Stimulated activated CD4-positive, alpha-beta T cell treated with anti-CD3 and anti-CD28 coated beads, Interleukin-1b, Interleukin-23, amount 100 ng/mL, for 4 hours (primary cell): ENCODE measurements at places on chromosomes 4 and X.

GRCh38 chr4:81527115-81527514 is 55.4 kb upstream of the RASGEF1B start:
- DNase-seq = no peak

- no peak for DNase-seq
Measured at GRCh38 chr4:8323947-8324555, 54.5 kb downstream of the HTRA3 start.

DNA sequence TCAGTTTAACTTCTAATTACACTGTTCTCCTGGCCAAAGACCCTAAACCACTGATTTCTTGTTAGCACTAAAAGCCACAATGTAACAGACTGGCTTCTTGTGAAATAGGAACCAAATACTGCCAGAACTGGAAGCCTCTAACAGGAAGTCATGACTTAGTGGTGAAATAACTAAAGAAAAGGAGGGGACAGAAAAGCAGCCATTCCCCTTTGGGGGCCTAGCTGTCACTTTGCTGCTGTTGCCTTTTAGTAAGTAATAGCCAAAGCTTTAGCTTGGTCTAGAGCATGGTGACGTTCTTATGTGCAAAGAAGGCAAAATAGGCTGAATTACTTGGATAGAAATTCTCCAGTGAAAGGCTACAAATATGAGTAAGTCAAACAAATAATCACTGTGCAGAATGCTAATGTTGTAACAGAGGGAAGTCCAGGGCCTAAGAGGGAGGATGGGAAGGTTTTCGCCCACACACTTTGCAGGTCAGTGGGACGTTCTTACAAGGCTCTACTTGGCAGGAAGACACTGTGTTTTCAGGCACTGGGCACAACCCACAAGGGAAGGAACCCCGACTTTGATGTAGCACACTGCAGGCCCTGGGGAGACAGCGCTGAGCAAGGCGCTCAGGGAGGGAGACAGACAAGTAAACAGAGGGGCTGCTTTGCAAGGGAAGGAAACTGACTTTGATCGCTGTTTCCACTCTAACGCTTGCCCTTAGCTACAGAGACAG is 16.7 kb downstream of the GAB3 start:
- DNase-seq = no peak

DNA sequence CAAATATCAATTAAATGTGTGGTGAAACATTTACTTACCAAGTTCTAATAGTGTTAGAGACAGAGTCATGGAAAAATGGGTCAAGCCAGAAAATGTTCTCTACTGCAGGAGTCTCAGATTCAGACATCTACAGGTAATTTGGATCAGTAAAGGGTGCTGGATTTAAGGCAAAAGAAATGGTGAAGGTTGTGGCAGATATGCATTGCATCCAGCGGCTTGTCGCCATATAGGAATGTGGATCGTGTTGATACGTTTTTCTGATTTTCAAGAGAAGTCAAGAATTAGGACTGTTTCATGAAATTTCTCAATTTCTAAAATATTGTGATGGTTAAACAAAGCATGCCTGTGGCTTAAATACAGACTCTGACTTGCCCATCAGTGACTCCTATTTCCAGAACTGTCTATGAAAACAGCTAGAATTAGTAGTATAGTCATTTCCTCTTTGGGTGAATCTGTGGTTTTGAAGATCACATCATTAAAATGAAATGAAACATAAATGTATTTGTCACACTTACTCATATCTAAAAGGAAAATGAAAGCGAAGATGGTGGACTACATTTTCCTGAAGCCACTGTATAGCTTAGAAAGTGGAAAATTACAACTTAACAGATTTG is 110.1 kb upstream of the VEGFC start:
- DNase-seq = no peak

DNA sequence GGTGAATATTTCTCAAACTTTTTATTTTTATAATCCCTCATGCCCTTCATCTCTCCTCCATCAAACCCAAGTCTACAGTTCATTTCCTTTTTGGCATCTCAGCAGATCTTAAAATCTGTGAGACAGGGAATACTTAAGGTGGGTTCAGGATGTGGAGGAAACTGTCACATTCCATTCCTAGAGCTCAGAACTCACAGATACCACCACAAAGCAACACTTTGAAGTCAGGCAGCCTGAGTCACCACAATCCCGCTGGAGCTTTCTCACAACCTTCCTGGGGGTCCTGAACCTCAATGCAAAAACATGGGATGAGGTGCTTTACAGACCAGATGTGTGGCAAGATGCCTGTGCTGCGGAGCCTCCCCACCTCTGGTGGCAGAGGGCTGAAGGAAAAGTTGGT is 63.2 kb downstream of the HHIP start:
- no peak for DNase-seq

DNA sequence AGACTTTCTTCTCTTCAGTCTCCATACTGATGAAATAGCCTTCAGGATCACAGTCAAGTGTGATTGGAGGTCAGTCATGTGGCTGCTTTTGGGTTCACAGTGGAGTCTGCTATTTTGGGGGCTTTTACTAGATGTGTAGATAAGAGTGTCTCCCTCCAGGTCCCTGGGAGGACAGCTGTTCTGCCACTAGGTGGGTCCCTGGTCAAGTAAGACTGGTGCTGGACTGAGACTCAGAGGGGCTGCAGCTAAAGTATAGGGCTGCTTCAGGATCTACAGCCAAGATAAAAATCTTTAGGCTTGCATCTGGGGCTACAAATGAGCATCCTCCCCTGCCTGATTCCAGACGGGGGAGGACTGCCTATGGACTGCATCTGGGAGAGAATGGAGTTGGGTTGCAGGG is 200.7 kb upstream of the ANKRD50 start:
- DNase-seq = no peak

- no peak for DNase-seq
Measured at GRCh38 chr4:7831330-7831729, 108.3 kb downstream of the AFAP1 start.

DNA sequence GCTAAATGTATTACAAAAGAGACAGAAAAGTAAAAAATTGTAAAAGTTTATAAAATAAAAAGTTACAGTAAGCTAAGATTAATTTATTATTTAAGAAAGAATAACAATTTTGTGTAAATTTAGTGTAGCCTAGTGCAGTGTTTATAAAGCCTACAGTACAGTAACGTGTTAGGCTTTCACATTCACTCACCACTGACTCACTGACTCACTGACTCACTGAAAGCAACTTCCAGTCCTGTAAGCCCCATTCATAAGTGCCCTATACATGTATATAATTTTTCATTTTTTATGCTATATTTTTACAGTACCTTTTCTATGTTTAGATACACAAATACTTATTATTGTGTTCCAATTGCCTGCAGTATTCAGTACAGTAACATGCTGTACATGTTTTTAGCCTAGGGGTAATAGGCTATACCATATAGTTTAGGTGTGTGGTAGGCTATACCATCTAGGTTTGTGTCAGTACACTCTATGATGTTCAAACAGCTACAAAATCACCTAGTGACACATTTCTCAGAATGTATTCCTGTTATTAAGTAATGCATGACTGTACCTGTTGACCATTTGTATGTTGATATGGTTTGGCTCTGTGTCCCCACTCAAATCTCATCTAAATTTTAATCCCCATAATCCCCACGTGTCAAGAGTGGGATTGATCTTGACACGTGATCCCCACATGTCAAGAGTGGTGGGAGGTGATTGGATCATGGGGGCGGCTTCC is 57.9 kb downstream of the CFAP299 start:
- no peak for DNase-seq

GRCh38 chrX:150975655-150976390 is 7.3 kb upstream of the HMGB3 start:
- DNase-seq = no peak

GRCh38 chrX:15204130-15204751 is 65.6 kb downstream of the ASB9 start:
- no peak for DNase-seq
